ENCODE measurements at places on chromosomes 4 and X.

GRCh38 chr4:7549866-7550265 is 115.1 kb upstream of the PSAPL1 start:
- DNase-seq: no peak

- DNase-seq: no peak
Observed at GRCh38 chrX:154784149-154784995, 20.9 kb downstream of the MPP1 start.

DNA sequence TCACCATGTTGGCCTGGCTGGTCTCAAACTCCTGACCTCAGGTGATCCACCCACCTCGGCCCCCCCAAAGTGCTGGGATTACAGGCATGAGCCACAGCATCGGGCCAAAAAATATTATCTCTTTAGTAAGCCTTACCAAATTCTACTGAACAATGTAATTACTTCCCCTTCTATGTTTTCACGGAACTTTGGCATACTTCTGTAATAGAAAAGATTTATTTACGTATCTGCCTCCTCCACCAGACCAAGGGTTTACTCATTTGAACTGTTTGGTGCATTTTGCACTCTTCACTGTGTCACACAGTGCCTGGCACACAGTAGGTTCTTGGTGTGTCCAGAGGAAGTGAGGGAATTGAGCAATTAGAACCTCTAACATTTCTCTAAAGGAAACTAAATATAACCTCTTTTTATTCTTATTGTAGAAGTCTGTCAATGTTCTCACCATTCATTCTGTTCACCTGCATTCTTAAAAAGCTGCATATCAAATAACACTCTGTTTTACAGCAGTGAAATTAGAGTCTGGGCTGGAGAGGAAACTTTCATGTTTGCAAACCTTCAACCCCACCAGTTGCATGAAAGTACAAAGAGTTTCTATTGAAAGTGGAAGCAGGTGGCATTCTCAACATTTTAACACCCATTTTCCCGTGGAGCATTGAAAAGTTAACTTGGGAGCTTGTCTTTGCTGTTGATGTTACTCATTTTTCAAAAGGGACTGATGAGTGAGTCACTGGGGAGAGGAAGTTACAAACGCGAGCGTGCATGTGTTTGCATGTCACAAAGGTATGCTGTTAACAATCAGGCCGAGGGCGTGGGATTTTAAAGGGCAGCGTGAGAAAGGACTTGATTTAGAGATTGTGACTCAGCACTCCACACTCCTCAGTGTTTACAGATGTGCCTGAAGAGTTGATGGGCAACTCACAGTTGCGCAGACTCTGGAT is 314.1 kb downstream of the STK32B start:
- no peak for DNase-seq

DNA sequence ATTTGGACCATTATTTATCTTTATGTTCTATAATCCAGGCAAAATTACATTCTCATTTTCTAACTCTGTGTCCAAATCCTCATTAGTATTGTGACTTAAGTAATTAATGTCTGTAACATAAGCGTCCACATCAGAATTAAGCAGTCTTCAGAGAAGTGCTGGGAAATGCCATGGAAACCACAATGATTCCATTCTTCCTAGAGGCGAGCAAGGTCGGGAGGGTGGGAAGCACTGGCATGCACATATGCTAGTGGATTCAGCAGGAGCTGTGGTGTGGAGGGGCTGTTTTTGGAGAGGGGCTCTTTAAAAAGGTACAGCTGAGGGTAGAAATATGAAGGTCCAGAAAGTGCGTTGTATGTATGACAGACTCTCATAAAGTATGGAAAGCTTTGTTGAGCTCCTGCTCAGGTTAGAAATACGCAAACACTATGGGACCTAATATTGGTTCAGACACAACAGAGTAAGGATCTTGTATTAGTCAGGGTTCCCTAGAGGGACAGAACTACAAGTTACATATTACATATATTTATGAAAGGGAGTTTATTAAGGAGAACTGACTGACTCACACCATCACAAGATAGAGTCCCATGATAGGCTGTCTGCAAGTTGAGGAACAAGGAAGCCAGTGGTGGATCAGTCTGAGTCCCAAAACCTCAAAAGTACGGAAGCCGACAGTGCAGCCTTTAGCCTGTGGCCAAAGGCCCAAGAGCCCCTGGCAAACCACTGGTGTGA is 61.5 kb downstream of the GLRA2 start:
- DNase-seq: no peak

- peak; percentile 31 for DNase-seq
Observed at GRCh38 chr4:140807491-140808252, 51.5 kb upstream of the TBC1D9 start.

- no peak for DNase-seq
Observed at GRCh38 chr4:75412746-75413145, 101.5 kb downstream of the RCHY1 start.

- DNase-seq: no peak
Observed at GRCh38 chrX:97639526-97639925, 755.8 kb downstream of the RPA4 start.

GRCh38 chr4:182880387-182881356 is 36.5 kb downstream of the DCTD start:
- DNase-seq: no peak

DNA sequence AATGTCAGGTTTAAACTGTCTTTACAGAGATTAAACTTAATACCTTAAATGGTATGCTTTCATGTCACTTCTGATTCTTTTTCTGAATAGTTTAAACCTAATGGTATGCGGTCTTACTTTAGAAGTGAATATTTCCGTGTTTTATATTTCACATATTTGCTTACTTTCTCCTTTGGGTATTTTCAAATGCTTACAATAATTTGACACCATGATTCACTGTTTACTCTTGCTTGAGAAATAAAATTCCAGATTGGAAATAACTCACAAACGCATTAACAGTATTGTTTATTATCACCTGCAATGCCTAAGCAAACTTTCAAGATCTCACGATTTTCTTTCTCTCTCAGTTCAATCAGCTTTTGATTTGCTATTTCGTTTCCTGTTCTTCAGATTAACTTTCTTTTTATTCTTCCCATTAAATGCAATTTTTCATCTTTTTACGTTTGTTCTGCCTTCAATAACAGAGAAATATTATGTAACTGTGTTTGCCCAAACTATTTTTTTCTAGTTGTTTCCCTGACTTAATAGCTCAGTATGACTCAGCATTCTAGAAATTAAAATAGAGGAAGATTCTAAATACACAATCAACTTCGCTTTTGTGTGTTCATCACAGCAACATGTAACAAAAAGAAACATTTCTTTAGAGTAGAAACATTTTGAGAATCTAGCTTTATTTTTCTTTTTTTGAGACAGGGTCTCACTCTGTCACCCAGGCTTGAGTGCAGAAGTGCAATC is 955.5 kb upstream of the PRKX start:
- no peak for DNase-seq

DNA sequence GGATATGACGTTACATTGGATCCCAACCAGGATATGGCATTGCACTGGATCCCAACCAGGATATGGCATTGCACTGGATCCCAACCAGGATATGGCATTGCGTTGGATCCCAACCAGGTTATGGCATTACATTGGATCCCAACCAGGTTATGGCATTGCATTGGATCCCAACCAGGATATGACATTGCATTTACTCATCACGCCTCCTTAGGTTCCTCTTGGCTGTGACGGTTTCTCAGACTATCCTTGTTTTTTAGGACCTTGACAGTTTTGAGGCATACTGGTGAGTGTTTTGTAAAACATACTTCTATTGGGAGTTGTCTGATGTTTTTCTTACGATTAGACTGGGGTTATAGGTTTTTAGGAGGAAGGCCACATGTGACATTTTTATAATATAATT is 5.4 kb upstream of the ACSL1 start:
- DNase-seq: no peak

DNA sequence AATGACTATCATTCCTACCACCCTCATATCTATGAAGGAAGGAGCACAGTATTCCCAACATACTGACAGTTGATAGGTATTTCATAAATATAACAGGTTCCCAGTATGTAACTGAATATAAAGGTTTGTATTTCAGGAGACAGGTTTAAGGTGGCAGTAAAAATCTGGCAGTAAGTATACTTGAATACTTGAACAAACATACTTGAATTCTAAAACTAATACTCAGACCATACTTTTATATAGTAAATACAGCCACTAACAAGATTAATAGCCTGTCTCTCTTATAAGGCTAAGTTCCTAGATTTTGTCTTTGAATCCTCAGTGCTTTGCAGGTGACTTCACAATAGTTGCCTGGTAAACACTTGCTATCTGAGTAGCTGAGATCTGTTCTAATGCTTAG is 37.8 kb downstream of the GABRA4 start:
- no peak for DNase-seq

DNA sequence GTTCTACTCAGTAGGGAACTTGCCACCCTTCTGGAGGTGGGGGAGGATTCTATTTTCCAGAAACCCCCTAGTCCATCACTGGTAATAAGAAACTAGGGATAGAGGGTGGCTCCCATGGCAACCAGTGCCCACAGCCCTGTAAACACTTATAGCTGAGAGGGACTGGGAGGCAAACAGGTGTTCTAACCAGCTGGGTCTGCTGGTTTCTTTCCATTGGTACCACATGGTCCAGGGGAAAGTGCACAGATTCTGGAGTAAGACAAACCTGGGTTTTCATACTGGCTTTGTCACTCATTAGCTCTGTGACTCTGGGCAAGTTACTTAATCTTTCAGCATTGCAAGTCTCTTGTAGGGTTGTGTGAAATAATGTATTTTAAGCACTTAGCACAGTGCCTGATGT is 26.9 kb downstream of the IGSF1 start:
- no peak for DNase-seq

GRCh38 chrX:39903937-39904336 is 193.8 kb downstream of the BCOR start:
- no peak for DNase-seq

DNA sequence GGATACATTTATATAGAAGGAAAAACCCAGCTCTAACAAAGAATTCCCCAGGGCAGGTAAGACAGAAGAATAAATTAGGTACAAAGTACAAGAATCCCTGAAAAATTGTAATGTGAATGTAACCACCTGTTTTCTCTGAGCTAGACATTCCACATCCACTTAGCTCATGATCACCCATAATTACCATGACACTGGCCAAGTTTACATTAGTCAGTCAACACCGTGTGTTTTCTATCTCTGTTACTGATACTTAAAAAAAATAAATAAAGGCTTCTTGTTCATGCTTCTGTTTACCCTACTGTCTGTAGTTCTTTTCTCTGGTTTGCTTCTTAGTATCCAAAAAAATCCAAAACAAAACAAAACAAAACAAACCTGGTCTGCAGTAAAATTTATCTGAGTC is 66.0 kb downstream of the CBLL2 start:
- DNase-seq: no peak

- no peak for DNase-seq
Observed at GRCh38 chrX:42752730-42753129, 25.2 kb downstream of the PPP1R2C start.

DNA sequence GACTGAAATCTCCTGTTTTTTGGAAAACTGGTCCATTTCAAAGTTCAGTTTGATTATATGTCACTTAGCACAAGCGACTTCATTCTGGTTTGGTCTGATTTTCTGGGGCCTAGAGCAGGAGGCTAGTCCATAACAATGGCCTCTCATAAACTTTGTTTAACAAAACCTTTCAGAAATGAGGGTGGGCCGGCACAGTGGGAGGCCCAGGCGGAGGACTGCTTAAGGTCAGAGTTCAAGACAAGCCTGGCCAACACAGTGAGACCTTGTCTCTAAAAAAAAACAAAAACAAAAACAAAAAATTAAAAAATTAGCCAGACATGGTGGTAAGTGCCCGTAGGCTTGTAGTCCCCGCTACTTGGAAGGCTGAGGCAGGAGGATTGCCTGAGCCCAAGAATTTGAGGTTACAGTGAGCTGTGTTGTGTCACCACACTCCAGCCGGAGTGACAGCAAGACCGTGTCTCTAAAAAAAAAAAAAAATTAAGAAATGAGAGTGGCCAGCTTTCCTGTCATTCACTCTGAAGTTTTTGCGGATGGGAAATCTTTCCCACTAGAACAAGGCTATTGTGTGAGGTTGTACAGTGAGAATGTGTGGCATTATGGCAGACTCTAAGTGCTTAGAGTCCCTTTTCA is 1.2 kb upstream of the PLAC8 start:
- DNase-seq: no peak

DNA sequence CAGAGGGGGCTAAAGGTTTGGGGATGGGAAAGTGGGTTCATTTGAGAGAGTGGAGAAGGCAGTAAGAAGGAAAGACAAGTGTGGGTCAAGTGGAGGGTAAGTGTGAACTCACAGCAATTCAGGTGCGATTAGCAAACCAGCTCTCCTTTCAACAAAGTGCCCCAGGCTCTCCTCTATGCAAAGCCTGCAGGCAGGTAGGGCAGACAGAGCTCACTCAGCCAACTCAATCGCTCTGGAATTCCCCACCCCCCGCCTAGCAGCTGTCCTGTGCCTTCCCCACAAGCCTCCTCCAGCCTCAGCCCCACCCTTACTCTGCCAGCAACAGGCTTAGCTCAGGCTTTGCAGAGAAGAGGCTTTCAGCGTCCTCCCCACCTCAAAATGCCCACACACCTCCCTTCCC is 14.8 kb upstream of the MAMLD1 start:
- DNase-seq: no peak

GRCh38 chr4:9984621-9985020 is 36.7 kb downstream of the SLC2A9 start:
- no peak for DNase-seq

GRCh38 chrX:102808336-102808735 is 87.8 kb downstream of the GPRASP3 start:
- DNase-seq: no peak

DNA sequence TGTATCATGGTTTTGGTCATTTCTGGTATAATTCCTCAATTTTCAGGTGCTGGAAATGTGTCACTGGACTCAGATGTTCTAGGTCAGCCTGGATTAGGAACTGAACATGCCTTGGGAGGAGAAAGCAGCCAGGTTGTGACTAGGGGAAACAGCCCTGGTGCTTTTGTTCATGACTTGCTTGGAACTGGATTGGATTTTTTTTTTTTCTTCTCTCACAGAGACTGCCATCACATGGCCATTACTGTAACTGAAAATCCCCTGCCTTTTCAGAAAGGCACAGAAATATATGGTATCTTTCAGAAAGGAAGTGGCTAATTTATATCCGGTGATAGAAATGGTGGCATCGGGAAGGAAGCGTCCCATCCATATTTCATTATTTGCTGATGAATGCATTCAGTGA is 34.6 kb downstream of the SEPTIN11 start:
- DNase-seq: no peak

- DNase-seq: no peak
Observed at GRCh38 chrX:150775569-150776350, 82.6 kb downstream of the MTMR1 start.

DNA sequence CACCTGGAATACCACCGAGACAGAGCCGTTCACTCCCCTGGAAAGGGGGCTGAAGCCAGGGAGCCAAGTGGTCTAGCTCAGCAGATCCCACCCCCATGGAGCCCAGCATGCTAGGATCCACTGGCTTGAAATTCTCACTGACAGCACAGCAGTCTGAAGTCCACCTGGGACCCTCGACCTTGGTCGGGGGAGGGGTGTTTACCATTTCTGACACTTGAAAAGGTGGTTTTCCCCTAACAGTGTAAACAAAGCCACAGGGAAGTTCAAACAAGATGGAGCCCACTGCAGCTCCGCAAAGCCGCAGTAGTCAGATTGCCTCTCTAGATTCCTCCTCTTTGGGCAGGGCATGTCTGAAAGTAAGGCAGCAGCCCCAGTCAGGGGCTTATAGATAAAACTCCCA is 243.2 kb downstream of the RASL11B start:
- no peak for DNase-seq

Data from smooth muscle cell of the brain vasculature (primary cell).